Gastrocnemius medialis (tissue), 4 donors: ENCODE measurements at places on chromosomes 1 and 21. TPM values are rescaled to one million over a fixed set of nuclear protein-coding genes. Genes with fewer than 3 reads are reported as not detected.
A peak's percentile ranks its signal among the peaks of the same experiment; 100 is the strongest.

The PALMD gene
- total RNA-seq, result 254 TPM

The PLPPR4 gene
- 0.27 TPM for total RNA-seq

The DENND1B gene
- 3.3 TPM for total RNA-seq

DNA sequence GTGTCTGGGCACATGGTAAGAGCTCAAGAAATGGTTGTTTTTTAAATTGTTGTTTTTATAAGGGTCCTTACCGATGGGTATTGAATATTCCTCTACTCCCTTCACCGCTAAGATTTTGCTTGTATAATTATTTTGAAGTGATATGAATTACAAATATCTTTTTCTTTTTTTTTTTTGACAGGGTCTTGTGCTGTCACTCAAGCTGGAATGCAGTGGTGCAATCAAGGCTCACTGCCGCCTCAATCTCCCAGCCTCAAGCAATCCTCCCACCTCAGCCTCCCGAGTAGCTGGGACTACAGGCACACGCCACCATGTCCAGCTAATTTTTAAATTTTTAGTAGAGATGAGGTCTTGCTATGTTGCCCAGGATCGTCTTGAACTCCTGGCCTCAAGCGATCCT, 27.1 kb upstream of the RAB3GAP2 start:
- DNase-seq, result no peak

DNA sequence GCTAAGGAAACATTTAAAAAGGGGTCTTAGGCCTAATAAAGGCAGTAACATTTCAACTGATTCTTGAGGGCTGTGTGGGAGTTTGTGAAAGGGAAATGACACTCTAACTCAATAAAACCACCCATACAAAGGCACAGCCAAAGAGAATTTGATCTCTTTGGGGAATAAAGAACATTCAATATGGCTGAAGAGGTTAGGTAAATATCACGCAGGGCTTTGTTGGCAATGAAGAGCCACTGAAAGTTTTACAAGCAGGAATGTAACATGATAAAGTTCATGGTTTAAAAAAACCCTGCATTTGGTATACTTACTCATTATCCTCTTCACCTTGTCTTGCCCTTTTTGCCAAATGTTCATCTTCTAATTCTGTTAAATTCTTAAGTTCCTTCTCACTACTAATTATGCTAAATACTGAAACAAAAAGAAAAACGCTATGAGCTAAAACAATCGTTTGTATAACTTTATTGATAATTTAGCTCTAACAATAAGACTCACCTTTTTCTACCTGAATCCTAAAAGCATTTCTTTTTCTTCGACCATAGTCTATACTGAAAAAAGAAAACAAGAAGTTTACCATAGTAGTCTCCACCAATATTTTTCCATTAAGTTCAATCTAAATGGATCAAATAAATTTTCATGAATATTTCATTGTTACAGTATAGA, 12.5 kb downstream of the NVL start:
- no peak for DNase-seq

DNA sequence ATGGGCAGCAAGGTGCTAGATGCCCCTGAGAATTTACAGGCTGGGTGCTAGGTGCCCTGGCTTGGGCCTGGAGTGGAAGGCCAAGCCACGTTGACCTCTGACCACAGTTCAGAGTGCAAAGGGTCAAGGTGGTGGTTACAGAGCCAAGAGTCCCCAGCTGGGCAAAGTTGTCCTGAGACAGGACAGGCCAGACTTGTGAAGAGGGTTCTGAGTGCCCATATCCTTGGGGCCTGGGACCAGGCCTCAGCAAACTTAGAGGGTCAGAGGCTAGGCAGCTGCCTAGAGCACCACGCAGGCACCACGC, 18.9 kb upstream of the SELENON start:
- DNase-seq, result no peak

The FLVCR1 gene
- 2.0 TPM for total RNA-seq

GRCh38 chr21:16797540-16797939, 715.3 kb upstream of the CXADR start:
- no peak for DNase-seq

- no peak for DNase-seq
These were observed 27.5 kb downstream of the EDN2 start for GRCh38 chr1:41456847-41457540.

DNA sequence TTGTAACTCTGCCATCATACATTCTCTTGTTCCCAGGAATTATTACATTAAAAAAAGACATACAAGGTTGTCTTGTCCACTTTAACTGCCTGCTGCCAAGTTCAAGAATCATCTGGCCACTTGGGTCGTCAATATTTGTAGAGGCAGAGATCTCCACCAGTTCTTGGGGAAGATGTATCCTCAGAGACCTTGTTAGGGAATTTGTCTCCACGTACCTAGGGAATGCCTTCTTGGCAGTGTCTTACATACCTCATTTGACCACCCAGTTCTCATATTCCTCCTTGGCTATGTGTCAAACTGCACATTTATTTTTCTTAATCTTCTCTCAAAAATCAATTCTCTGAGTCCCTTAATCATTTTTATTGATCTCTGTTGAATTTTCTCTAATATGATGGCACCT, 266.0 kb downstream of the SPATA17 start:
- DNase-seq, result no peak

The MYCL gene
- 0.35 TPM for total RNA-seq

GRCh38 chr1:43531906-43532584, 1.4 kb downstream of the PTPRF start:
- DNase-seq, result no peak

- DNase-seq, result no peak
These were observed 1.7 kb upstream of the KIF26B start for GRCh38 chr1:245153081-245153551.

The JTB gene
- total RNA-seq, result 157 TPM

The S100A2 gene
- not detected for total RNA-seq

DNA sequence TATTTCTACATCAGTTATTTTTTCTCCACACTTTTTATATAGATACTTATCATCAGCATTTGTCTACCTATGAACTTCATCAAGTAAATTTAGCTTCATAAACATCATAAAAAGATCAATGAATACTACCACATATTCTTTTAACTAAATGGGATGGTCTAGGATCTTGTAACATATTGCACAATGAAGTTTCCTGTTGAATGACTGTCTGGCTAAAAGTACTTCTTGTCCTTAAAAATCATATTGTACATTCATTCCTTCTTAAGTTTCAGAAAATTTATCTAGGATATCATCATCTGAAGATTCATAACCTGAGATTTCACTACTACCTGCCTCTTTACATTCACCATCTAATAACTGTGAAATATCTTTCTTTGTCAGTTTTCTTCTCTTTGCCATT, 69.0 kb downstream of the MAGI3 start:
- no peak for DNase-seq

The TSPEAR gene
- not detected for total RNA-seq

DNA sequence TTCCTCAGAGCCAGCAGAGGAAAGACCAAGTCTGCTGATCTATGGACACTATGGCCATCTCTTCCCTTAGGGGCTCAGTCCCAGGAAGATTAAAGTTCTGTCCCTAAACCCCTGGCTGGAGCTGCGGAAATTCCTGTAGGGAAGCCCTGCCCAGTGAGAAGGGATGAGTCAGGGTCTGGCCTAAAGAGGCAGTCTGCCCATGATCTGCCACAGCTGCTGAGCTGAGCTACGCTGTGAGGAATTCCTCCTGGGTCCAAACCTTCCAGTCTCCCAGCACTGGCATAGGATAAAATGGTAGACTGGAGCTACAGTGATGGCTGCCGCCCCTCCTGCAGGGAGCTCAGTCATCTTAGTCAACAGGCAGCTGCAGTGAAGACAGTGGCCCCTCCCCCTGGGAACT, 213.7 kb downstream of the BRINP2 start:
- DNase-seq, result no peak

- no peak for DNase-seq
These were observed 41.5 kb downstream of the SNX7 start for GRCh38 chr1:98702976-98703375.

- no peak for DNase-seq
These were observed 3.6 kb upstream of the MAN1A2 start for GRCh38 chr1:117363571-117364048.

DNA sequence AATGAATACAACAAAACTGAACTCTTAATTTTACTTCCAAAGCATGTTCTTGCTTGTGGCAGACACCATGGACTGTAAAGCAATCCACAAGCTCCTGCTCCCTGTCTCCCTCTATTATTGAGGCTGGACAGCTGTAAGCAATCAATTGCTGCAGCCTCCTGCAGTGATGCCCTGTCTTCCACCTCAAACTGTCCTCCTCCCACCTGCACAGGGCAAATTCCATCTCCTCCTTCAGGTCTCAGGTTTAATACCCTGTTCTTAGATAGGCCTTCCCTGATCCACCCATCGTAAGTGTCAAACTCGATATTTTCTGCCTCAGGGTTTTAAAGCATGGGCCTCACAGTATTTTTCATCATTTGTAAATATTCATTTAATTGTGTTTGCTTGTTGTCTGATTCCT, 81.8 kb downstream of the LYST start:
- DNase-seq, result no peak

DNA sequence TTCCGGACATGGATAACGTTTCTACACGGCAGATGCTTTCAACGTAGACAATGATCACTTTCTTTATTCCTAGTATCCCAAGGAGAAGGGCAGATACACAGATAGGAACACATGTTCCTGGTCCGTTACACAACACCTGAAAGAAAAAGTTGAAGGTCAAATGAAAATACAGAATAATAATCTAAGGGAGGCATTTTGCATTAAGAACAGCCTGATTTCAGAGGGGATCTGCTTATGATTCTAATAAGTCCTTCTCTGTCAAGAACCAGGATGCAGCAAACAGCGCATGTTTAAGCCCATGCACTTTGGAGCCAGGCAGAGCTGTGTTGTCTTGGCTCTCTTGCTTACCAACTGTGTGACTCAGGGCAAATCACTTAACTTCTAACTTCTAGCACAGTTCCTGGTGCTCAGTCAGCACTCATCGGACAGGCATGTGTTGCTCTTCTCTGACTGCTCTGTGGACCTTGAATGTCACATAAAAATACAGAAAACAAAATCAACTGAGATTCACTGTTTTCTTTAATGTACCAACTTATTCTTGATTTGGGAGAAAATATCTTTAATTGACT, 56.3 kb upstream of the CNN3 start:
- peak; percentile 18 for DNase-seq

- no peak for DNase-seq
These were observed 35.4 kb downstream of the RCSD1 start for GRCh38 chr1:167665469-167665868.

DNA sequence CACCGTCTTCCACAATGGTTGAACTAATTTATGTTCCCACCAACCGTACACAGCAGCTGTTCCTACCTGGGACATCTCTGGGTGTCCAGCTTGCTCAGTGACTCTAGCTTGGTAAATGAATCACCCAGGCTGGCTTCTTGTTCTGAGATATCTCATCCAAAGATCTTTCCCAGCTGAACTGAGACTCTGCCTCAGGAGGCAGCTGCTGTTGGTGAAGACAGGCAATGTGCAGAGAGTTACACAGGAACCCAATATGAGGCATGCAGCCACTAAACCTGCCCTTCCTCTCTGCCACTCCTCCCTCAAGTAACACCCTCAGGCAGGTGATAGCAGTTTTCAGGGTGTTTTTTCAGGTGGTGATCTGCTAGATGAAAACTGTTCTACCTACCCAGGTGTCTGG, 14.0 kb upstream of the FOXO6 start:
- DNase-seq, result no peak

- DNase-seq, result peak; percentile 57
These were observed 15.5 kb upstream of the CITED4 start for GRCh38 chr1:40877698-40878097.

- no peak for DNase-seq
These were observed 38.2 kb downstream of the PTPRC start for GRCh38 chr1:198677027-198677426.

GRCh38 chr1:202235856-202236837, 42.5 kb downstream of the LGR6 start:
- DNase-seq, result peak; percentile 44

The RGS8 gene
- total RNA-seq, result not detected

DNA sequence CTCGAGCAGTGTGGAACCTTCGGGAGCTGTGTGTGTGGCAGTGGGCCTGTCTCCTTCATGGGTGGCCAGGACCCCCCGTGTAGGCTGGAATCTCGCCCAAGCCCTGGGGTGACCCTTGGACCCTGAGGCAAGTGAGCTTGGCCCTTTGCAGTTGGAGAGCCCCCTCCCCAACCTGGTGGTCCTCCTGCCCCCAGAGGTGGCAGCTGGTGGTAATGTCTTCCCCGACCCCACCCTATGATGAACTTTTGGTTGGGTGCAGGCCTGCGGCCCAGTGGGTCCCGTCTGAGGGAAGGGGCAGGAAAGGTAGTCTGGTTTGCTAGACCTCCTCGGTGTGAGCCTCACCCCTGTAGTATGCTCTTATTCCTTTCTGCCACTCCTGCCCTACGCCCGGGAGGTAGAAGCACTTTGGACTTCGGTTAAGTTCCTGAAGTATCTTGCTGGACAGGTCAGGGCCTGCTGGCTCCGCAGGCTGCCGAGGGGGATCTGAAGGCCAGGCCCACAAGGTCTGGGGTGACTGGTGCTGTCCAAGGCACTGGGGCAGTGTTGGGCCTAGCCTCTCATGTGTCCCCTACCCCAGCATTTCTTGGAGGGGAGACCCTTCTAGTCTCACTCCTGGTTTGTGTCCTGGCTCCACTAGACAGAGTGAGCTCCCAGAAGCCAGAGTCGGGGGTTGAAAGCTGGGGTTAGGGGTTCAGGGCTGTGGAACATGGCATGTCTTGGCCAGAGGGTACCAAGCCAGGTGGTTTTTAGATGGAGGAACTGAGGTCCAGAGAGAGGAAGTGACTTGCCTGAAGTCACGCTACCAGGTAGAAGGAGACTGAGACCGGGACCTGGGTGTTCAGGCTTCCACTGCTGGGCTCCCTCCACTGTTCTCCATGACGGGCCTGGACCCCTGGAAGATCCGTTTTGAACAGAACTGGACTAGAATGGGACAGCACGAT, 1.8 kb downstream of the ZNF362 start:
- DNase-seq, result no peak

DNA sequence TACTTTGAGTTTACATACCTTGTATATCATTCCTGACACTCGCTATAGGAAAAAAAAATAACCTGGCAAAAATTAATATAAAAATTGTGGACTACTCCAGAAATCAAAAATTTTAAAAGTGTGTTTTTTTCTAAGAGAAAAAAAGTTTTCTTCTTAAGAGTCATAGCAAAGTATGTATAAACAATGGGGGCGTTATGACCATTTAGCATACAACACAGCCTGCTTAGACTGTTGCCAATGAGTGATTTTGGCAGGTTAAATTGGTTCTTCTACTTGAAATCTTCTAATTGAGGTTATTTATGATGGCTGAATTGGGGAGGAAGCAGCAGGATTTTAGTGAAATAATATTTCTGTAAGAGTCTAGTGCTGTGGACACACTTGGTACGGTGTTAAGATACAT, 130.5 kb upstream of the USH2A start:
- no peak for DNase-seq

GRCh38 chr1:112508278-112509004, at the start of gene WNT2B:
Gene WNT2B, plus strand, starts transcription at chr1:112508965. Its CDS starts 298 bp downstream, at chr1:112509263.
- no peak for DNase-seq

GRCh38 chr1:55402671-55403464, 187.7 kb upstream of the USP24 start:
- DNase-seq, result no peak

- DNase-seq, result no peak
These were observed 113.3 kb downstream of the TNR start for GRCh38 chr1:175630076-175630475.

The SPAG17 gene
- not detected for total RNA-seq

GRCh38 chr1:32414186-32414886, 20.1 kb upstream of the BSDC1 start:
- no peak for DNase-seq

The KCNK1 gene
- total RNA-seq, result not detected
